ENCODE measurements at places on chromosomes 5 and 9.

DNA sequence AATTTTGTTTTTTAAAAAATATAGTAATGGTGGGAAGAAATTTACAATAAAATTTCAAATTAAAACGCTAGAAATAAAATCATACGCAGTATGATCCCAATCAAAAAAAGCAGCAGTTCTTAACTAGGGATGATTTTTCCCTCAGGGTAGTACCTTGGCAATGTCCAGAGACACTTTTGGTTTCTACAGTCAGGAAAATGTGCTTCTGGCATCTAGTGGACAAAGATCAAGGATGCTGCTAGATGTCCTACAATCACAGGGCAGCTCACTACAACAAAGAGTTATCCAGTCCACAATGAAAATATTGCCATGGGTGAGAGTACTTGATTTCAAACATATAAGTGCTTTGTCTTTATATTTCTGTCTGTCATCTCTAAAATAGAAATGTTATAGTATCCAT lies 400.2 kb upstream of the SGCD start:
- no peak for DNase-seq

DNA sequence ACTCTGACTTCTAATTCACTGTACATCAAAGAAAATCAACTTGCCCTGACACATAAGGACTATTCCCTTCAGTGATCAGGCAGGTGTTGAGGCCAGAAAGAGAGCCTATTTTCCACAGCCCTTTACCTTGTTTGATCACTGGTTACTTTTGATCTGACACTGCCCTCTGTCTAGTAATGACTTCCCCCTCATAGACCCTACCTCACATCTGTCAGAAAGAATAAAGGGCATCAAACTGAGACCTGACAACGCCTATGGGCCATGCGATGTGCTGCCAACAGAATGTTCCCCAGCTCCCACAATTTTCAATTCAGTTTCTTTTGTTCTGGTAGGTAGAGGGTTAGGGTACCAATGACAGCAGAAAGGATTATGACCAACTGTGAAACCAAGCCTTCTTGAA lies 47.7 kb downstream of the FBXL17 start:
- DNase-seq, result no peak

DNA sequence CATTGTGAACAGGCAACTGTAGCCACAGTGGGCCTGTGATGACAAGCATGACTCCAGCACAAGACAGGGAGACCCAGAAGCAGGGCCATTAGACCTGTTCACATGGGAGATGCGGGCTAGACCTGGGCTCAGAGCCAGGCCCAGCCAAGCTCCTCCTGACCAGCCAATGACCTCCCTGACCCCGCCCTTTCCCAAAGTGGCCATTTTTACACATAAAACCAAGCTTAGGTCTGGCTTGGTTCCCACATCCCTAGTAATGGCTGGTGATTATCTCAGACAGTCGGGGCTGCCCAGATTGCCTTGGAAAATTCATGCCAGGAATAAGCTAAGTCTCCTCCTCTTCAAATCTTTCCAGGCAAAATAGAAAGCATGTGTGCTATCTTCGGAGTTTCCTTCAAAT lies 94.1 kb downstream of the FRMD3 start:
- no peak for DNase-seq

- no peak for DNase-seq
Measured at GRCh38 chr5:107563959-107564544, 106.7 kb downstream of the EFNA5 start.

GRCh38 chr9:82651474-82651873 lies 411.5 kb downstream of the RASEF start:
- no peak for DNase-seq
